ENCODE measurements at places on chromosomes 4 and X.

DNA sequence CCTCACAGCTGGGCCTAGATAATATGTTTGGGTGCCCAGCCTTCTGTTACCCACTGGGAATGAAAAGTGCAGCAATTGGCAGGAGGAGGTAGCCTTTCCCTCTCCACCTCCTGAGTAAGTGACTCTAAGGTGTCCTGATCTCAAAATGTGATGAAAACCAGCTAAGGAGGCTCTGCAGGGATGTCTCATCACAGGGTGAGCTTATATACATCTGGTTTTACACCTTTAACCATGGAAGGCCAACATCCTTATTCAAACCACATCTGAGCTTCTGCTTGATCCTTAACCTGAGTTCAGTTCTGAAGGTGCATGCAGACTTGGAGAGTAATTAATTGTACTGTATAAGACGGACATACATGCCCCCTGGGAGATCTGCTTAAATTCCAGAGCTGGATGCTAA is 53.7 kb downstream of the HOPX start:
- no peak for DNase-seq

- DNase-seq, result no peak
Observed at GRCh38 chrX:71622032-71622575, 3.8 kb upstream of the CXCR3 start.

- no peak for DNase-seq
Observed at GRCh38 chr4:126614356-126614855, 1018.4 kb upstream of the INTU start.

DNA sequence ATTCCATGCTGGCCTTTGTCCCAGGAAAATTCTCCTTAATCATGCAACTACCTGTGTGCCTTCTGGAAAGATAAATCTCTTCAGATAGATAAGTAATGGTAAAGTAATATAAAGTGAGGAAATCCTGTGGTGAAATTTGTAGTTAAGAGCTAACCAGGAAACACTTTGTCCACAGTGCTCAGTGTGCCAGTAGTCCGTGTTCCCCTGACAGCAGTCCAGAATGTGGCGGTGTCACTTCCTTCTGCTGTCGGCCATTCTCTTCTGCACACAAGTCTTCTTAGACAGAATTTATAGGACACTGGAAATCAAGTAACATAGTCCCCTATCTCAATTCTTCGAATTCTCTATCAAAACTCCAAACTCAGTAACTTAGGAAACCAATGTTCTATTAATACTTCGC is 5.7 kb upstream of the CXXC4 start:
- DNase-seq, result no peak

DNA sequence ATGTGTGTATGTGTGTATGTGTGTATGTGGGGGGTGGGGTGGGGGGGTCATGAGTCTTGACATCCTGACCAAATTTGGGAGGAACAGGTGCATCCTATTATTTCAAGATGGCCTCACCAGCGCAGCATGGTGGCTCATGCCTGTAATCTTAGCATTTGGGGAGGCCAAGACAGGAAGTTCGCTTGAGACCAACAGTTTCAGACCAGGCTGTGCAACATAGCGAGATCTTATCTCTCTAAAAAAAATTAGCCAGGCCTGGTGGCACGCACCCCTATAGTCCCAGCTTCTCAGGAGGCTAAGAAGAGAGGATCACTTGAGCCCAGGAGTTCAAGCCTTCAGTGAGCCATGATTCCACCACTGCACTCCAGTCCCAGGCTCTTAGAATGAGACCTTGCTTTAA is 47.0 kb upstream of the DHRSX start:
- no peak for DNase-seq

GRCh38 chr4:14529653-14530052 is 472.6 kb upstream of the CPEB2 start:
- peak; percentile 59 for DNase-seq

- DNase-seq, result no peak
Observed at GRCh38 chrX:153571534-153571908, 27.4 kb downstream of the CCNQ start.

DNA sequence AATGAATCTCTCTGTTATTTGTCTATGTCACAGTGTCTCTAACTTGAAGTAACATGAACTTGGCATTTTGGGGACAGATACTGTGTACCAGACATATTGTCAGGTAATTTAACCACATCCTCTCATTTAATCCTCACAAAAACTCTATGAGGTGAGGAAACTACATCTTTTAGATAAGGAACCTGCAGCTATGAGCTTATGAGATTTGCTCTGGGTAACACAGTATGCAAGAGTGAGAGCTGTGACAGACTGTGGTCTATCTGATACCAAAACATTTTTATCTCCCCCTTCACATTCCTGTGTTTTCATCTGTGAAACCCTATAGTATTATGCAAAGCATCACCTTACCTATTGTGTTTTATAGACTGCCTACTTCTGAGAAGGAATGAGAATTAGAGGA is 58.4 kb upstream of the HS3ST1 start:
- no peak for DNase-seq

GRCh38 chr4:6781113-6781512 is 1.4 kb upstream of the KIAA0232 start:
- DNase-seq, result no peak

DNA sequence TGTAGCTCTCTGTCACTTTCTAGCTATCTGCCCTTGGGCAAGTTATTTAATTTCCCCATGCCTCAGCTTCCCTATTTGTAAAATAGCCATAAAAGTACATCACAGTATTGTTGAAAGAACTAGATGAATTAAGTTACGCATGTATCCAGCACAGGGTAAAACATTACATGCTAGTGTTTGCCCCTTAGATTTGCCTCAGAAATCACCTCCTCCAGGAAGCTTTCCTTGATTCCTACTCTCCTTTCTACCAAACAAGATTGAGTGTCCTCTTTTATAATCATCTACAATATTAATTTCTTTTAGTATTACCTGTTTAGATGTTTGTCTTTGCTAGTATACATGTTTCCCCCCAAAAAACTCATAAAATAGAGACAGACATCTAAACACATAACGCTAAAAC is 369.5 kb downstream of the GBA3 start:
- no peak for DNase-seq

GRCh38 chr4:122326908-122327307 is 51.9 kb upstream of the ADAD1 start:
- DNase-seq, result no peak

- no peak for DNase-seq
Observed at GRCh38 chrX:57607295-57608187, 15.7 kb downstream of the ZXDB start.

- peak; percentile 78 for DNase-seq
Observed at GRCh38 chr4:57043347-57044251, 64.9 kb downstream of the POLR2B start.

DNA sequence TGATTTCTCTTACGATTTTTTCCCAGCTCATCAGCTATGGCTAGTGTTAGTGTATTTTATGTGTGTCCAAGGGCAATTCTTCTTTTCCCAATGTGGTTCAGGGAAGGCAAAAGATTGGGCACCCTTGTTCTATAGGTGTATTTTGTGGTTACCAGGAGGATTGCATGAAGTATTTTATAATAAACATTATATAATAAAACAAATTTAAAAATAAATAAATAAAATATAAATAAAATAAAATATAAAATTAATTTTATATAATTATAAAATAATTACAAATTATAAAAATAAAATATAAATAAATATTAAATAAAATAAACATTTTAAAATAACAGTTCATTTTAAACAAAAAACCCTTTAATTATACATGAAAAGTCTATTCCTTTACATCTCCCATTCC is 35.6 kb upstream of the UGT2B10 start:
- no peak for DNase-seq

- DNase-seq, result no peak
Observed at GRCh38 chr4:188037003-188037713, 41.6 kb downstream of the ZFP42 start.

GRCh38 chr4:44532851-44533250 is 84.2 kb upstream of the KCTD8 start:
- DNase-seq, result no peak

GRCh38 chr4:47915378-47915777 is 995 bp upstream of the NFXL1 start:
- DNase-seq, result no peak

DNA sequence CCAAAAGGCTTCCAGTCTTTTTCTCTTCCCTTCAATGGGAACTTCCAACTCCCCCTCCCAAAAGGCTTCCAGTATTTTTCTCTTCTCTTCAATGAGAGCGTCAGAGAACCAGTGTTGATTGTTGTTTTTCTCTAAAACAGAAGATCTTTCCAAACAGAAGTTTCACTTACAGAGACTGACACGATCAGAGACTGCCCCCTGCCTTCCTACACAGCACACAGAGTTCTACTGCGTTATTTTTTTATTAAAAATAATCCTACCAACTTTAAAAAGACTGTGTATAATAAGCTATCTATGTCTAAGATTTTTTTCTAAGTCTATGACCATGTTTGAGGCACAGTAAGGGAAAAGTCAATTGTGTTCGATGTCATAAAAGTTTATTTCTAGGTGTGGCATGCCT is 3.5 kb upstream of the HTR2C start:
- no peak for DNase-seq

DNA sequence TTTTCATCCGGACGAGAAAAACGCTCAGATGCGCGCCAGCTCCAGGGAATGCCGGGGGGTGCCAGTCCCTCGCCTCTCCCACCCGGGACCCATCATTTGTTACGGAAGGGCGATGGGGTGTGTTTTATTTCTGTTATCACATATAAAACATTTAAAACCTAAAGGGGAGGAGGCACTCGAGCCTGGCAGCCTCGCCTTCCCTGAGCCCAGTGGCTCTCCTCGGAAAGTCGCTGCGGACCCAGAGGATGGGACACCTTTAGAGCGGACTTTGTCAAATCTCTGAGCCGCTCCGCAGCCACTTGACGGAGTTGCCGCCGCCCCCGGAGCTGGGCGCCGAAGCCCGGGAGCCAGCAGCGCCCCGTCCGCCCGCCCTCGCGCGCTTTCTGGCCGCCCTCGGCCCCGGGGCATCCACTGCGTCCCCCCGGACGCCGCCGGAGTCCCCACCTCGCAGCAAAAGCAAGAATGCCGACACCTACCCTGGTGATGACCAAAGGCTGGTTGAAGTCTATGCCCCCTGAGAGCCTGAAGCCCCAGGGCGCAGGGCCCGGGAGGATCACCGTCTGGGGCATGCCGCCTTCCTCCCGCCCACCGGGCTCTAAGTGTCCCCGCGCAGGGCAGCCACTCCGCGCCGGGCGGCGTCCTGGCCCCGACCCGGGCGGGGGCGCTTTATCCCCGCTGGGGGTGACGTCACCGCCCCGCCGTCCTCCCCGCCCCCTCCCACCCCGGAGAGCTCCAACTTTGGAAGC is at the start of gene PDLIM3:
Gene PDLIM3, minus strand, starts transcription at position 642 of the 746 bp plus-strand sequence. Its CDS starts 73 bp downstream, at position 569.
- DNase-seq, result peak; percentile 31

DNA sequence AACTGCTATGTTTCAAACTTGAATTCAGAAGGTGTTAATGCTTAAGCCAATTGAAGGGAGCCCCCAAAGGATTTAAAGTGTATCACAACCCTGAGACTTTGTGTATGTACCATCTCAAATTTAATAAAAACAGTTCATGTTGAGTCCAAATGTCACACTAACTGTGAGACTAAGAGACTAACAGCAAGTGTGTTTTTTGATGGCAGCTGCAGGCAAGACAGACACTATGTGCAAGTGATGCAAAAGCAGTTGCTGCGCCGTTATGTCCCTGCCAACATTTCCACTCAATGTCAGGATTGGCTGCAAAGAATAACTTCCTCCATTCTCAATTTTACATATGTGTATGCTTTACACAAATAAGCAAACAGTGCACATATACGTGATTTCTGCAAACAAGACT is 594.6 kb downstream of the IL15 start:
- no peak for DNase-seq

GRCh38 chrX:2650865-2651264 is 40.2 kb upstream of the CD99 start:
- DNase-seq, result no peak

GRCh38 chr4:158080354-158080753 is 92.5 kb downstream of the GASK1B start:
- DNase-seq, result no peak

GRCh38 chr4:146545102-146545501 is 23.4 kb upstream of the SLC10A7 start:
- DNase-seq, result no peak

DNA sequence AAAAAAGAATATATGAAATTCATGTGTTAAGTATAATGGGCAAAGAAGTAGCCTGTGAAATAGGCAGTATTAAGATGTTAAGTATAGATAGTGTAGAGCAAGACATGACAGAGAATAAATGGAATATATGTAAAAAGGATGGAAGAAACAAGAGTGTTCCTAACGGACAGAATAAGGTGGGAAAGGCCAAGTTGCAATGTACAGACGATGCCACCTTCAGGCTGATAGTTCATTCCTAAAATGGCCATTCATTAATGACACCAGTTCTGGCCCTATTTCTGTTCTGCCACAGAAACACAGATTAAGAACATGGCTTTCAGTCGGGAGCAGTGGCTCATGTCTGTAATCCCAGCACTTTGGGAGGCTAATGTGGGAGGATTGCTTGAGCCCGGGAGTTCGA is 4.4 kb upstream of the FAM184B start:
- DNase-seq, result no peak

DNA sequence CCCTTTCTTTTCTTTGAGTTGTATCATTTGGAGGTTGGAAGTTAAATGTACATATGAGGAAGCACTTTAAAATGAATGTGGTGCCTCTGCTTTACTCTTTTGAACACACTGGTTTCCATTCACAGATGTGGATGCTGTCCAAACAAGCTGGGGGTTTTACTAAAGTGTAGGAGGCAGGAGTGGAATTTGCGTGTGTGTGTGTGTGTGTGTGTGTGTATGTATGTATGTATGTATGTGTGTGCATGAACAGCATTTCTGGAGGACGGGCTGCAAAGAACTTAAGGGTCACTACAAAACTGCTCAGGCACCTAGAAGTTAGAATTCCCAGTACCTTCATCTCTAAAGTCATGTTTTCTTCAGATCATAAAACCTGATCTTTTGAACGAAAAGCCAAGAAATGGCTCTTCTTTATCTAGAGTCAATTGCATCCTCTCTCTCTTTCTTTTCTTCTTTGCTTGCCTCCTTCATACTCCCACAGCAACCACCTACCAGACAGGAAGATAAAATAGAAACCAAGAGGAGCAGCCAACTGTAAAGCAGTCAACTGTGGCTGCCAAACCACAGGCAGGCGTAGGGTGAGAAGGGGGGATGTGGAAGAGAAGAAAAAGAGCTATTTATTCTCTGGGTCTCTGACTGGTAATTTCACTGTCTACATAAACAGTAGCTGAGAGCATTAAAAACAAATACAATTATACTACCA is 177.0 kb upstream of the RASGEF1B start:
- DNase-seq, result no peak

- no peak for DNase-seq
Observed at GRCh38 chrX:63784346-63784901, 590 bp downstream of the ARHGEF9 start.

- no peak for DNase-seq
Observed at GRCh38 chr4:121392426-121393086, 11.7 kb upstream of the QRFPR start.

GRCh38 chr4:86542319-86543027 is 51.6 kb upstream of the PTPN13 start:
- DNase-seq, result no peak

GRCh38 chr4:169236873-169237626 is 33.7 kb downstream of the SH3RF1 start:
- DNase-seq, result no peak

- DNase-seq, result peak; percentile 44
Observed at GRCh38 chr4:118173126-118173525, 138.8 kb downstream of the NDST3 start.

GRCh38 chr4:18203966-18204365 is 182.4 kb upstream of the LCORL start:
- no peak for DNase-seq
